OCI-LY7 (cell line): ENCODE measurements at places on chromosomes 2 and 18.

- DNase-seq = no peak
These were observed 157.4 kb downstream of the ASXL3 start for GRCh38 chr18:33735428-33735827.

DNA sequence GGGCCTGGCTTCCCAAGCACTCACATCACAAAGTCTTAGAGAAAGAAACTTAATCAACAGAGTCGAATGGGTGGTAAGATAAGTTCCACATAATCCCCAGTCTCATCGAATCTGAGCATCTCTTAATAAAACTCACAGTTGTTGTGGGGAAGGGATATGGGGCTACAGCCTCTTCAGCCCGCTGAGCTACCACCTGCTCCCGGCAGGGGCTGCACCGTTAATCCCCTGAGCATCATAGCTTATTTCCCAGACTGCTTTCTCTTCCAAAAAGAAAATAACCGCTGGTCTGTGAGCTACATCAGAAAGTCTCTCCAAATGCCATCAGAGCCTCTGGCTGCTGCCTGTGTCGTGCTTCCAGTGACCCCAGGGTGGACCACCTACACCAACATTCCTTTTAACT is 139.4 kb upstream of the CELF4 start:
- no peak for DNase-seq

GRCh38 chr18:3526421-3527354 is 76.7 kb downstream of the TGIF1 start:
- no peak for DNase-seq

DNA sequence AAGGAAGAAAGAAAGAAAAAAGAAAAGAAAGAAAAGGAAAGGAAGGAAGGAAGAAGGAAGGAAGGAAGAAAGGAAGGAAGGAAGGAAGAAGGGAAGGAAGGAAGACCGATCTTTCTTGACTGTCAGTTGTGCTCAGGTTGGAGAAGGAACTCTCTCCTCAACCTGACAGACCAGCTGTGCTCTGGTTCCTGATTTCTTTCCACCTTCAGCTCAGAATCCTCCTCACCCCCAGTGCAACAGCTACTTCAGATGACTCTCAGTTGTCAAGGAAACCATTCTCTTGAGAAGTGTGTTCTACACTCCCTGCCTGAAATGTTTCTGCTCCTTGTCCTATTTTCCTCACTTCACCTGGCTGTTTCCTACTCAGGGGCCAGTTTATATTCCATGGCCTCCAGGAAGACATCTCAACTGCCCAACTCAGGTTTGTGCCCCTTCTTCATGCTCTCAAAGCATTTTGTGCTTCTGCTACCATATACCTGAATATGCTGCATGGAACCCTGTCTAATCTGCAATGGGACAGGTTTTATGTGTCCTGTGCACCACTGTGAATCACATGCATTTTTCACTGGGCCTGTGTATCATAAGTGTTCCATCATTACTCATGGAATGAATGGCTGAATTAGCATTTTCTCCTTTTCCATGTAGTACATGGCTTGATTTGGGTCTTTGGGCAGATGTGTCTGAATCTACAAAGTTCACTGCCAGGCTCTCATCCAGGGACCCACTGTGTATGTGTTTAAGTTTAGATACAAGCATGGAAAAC is 32.8 kb upstream of the DOCK10 start:
- DNase-seq = no peak

- peak; percentile 58 for DNase-seq
These were observed 8.2 kb upstream of the TMEM182 start for GRCh38 chr2:102753563-102754159.

- no peak for DNase-seq
These were observed 22.5 kb upstream of the RAB27B start for GRCh38 chr18:54805571-54806334.

DNA sequence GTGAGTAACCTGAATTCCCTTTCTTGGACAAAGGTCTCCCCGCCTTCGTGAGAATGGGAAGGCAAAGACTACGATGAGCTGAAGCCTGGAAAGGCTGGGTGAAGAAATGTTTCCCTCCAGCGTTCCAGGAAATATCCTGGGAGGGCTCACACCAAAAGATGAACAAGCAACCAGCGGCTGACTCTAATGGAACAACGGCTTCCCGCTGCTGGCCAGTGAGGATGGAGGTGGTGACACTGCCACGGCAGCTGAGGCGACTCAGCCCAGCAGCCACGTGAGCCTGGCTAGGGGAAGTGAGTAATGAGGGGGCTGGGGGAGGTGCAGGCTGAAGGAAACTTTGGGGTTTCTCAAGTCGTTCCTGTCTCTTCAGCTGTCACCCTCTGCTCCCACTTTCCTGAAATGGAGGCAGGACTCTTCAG is 105.0 kb upstream of the SMAD7 start:
- peak; percentile 68 for DNase-seq

DNA sequence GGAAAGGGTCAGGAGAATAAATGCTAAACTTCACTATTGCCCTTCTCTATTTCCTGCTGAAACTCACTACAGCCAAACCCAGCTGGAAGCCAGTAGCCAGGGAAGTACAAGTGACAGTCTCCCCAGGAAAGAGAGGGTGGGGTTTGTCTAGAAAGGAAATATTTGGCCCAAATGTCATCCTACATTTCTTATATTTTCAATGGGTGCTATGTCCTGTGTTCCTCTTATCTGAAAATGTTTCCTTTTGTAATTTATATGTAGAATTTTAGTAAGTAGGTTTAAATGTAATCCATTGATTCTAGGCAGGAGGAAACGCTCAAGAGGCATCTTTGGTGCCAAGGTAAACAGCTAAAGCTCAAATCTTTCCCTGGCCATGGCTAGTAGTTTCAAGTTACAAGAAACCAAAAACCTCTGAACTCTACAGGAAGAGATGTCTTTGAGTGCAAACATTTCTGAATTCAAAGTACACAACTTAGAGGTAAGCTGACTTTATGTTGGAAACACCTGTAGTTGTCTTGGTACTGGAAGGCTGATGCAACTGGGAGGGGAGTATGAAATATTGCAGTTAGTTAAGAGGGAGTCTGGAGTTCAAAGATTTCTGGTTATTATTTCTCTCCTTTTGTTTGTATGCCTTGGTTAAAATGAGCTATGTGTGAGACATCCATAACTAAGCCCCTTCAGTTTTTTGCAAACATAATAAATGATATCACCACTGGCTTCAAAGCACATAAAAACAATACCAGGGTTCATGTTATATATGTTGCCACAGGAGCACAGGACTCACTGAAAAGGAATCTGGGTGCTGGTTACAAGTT is 356.1 kb upstream of the ZC3H15 start:
- no peak for DNase-seq

DNA sequence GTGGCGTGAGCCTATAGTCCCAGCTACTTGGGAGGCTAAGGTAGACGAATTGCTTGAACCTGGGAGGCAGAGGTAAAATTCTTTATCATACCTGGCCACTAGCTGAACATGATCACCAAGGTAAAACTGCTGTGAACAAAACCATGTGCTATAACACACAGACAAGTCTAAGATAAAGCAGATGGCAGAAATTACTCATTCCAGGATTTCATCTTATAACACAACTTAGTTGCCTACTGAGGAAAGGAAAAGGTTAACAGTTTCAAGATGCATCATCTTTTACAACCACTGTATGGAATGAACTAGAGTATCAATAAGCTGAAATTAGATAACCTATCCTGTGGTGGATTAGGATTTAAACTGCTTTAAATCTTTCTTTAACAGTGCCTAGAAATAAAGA is 8.3 kb downstream of the ARL5A start:
- no peak for DNase-seq

DNA sequence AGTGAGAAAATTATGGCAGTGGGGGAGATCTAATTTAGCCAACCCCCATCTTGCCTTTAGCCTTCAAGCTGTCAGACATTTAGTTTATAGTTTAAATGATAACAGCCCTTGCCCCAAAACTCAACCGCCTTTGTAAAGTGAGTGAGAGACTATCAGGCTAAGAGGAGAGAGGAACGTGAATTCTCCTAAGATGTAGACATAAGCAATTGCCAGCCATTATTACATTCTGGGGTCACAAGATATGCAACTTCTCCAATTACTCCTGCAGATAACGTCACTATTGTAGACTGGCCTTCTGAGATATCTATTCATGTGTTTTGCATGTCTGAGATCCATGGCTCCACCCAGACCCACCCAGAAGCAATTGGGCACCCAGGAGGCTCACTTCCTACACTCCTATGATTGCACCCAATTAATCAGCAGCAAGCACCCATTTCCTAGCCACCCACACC is 307.3 kb downstream of the NBAS start:
- DNase-seq = no peak

GRCh38 chr2:26412091-26412673 is 10.5 kb downstream of the DRC1 start:
- no peak for DNase-seq

DNA sequence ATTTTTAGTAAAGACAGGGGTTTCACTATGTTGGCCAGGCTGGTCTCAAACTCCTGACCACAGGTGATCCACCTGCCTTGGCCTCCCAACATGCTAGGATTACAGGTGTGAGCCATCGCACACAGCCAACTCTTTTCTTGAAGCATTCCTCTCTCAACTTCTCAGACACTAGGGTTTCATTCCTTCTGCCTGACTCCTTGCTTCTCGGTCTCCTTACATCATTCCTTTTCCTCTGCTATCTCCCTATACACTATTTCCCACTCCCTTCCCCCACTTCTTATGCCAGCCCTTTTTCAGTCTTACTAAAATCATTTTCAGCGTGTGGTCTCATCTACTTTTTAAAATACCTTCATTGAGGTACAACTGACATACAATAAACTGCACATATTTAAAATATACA is 6.1 kb downstream of the SOS1 start:
- DNase-seq = no peak

DNA sequence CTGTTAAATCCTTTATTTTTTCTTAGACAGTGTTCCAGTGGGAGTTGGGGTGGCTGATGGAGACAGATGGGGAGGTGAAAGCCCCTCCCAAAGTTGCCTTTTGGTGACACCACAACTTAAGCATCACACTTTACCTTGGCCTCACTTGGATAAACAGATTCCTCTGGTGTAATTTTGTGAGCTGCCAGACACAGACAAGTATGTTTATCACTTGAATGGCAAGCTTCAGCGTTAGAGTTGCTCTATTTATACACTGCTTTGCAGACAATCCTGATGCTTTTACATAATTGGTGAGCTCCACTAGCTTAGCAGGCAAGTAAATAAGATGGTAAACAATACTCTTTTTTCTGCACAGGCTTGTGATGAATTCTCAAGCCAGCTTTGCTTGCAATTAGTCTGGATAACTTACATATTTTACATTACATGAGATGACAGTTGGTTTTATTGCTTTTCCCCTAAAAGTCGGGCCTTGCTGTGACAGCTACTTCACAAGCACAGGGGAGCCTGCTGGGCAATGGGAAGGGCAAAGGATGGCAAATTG is 226.2 kb downstream of the SLC8A1 start:
- no peak for DNase-seq

DNA sequence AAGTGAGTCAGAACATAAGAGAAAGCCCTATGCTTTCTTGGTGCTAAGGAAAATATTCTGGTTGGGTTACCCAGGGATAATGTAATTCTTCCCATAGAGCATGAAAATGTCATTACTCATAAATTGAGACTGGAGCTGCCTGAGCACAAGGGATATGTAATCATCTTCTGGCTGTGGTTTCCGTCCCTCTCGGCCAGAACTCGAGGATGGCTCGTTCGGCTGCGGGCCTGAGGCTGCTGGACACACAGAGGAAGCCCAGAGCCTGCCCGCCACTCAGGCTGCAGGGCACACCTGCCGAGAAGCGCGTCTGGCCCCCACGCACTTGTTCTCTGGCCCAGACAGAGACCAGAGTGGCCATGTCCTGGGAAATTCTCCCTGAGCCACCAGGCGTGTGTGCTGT is 104.9 kb downstream of the ASAP2 start:
- no peak for DNase-seq

DNA sequence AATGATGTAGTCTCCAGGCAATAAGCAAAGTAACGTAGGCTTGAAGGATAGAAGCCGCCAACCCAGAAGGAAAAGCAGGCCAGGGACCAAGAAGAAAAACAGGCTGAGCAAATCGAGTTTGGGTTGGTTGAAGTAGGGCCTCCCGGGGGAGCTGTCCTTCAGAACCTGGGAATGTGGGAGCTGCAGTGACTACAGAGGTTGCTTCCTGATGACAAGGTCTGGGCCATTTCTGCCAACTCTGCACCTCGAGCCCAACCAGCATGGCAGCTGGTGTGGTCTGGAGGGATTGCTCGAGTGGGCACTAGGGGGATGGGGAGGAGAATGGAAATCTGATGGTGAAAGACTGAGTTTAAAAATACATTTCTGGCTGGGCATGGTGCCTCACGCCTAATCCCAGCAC is 14.1 kb downstream of the ACMSD start:
- no peak for DNase-seq
